ENCODE measurements at places on chromosomes 5 and 9.

GRCh38 chr5:65506961-65507360 is 25.2 kb upstream of the ADAMTS6 start:
- no peak for DNase-seq

DNA sequence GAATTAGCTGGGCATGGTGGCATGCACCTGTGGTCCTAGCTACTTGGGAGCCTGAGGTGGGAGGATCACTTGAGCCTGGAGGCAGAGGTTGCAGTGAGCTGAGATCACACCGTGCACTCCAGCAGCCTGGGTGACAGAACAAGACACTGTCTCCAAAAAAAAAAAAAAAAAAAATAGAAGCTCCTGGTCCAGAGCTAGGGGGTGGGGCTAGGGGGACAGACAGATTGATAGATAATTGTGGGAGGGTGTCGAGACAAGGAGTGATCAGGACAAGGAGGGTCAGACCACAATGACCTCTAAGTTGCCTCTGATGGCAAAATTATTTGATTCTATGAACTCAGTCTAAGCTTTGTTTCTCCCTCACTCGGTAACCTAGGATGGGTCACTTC is 6.6 kb upstream of the PHF19 start:
- DNase-seq: no peak

DNA sequence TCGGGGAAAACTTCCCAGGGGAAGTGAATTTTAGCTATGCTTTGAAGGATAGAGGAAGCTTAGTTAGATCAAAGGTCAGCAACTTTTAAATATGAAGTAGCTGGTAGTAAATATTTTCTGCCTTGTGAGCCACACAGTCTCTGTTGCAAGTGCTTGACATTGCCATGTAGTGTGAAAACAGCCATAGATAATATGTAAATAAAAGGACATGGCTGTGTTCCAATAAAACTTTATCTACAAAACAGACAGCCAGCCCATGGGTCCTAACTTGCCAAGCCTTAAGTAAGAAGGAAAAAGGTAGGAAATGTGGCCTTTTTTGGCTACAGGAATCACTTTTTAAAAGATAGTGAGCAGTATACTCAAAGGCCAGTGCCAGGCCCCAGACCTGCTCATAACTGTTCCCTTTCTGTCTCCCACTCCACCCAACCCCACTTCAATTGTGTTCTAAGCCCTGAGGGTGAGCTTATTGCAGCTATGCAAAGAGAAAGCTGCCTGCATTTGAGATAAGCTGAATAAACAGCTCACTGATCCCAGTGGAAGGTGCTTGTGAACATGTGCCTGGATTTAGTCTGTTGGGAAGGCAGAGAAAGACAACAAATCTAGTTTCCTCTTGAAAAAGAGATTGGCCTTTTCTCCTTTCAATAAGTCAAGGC is 113.0 kb upstream of the TRIM32 start:
- no peak for DNase-seq

- DNase-seq: no peak
These were observed 19.7 kb upstream of the GAS1 start for GRCh38 chr9:86966852-86967511.

GRCh38 chr9:130220352-130220751 is 45.2 kb upstream of the HMCN2 start:
- DNase-seq: no peak

DNA sequence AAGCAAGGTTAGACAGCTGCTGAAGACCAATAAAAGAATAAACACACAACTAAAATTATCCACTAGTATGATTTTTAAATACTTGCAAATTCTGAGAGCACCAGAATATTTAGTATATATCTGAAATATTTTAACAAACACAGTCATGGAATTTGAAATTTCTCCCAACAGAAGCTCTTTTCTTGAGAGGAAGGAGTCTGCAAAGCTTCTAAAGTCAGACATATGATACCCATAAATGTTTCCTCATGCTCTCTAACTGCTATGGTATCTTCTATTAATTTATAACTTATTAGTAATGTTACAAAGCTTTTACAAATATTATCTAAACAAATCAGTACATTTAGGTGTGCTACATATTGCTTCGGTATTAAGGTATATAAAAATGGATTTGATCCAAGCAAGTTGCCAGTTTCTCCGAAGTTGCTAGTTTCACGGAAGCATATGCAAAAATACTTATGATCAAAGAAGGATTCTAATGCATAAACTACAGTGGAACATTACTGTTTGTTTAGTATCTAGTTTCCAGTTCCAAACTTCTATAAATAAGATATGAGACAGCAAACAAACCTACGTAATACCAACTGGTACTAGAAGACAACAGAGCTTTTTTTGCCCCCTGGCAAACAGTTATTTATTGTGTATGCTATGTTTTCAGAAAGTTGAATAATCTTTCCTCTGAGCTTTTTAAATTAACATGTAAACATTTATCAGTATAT is 22.0 kb downstream of the FNIP1 start:
- DNase-seq: no peak

DNA sequence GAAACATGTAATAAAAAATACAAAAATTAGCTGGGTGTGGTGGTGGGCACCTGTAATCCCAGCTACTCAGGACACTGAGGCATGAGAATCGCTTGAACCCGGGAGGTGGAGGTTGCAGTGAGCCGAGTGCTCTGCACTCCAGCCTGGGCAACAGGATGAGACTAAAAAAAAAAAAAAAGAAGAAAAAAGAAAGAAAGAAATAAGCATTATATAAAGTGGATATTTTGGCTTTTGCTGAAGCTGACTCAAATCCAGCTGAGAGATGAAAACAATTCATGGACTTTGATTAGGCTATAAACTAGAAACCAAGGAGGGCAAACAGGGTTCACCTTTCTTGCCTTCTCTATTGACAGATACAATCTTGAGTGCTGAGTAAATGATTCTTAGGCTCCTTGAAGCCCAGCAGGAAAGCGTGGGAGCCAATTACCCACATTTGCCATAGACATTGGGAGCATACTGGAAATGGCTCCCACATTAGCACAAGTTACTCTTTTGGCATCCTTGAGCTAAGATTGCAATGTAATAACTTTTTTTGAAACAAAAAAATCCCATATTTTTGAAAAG is 2.4 kb upstream of the BTF3 start:
- DNase-seq: no peak

- no peak for DNase-seq
These were observed 57.4 kb upstream of the ANGPTL2 start for GRCh38 chr9:127179633-127180441.

GRCh38 chr9:123373946-123374345 is 17.9 kb downstream of the CRB2 start:
- no peak for DNase-seq

- DNase-seq: no peak
These were observed 41.0 kb upstream of the SLC36A1 start for GRCh38 chr5:151406322-151406947.

DNA sequence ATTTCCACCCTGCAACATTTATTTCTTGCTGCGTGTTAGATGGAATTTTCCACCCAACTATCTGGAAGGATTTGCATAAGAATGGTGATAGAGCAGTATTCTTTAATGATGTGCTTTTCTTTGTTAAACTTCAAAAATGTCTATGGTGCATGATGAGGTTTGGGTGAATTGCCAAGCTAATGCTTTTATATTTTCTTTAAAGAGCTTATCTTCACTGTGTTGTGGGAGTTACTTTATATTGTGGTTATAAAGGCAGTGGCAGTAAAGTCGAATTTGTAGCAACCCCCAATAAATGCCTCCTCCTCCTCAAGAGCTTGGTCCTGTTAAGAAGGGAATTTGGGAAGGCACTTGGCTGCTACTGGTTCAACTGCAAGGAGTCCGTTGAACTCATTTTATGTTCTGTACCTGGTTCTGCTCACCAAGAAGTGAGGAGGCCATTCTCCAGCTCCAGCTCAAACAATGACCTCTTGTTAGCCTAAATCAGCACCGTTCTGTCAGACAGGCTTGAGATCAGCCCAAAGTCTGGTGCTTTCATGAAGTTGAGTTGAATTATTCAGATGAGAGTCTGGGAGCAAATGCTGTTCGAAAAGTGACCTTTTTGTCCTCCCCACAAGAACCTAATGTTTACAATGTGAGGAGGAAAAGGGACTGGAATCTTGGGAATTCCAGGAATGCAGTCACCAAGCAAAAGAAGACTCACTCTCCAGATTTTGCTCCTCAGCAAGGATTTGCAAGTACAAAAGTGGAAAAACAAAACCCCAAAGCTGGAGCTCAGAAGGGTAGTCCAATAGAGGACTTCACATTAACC is 217.0 kb downstream of the TMEM38B start:
- no peak for DNase-seq

DNA sequence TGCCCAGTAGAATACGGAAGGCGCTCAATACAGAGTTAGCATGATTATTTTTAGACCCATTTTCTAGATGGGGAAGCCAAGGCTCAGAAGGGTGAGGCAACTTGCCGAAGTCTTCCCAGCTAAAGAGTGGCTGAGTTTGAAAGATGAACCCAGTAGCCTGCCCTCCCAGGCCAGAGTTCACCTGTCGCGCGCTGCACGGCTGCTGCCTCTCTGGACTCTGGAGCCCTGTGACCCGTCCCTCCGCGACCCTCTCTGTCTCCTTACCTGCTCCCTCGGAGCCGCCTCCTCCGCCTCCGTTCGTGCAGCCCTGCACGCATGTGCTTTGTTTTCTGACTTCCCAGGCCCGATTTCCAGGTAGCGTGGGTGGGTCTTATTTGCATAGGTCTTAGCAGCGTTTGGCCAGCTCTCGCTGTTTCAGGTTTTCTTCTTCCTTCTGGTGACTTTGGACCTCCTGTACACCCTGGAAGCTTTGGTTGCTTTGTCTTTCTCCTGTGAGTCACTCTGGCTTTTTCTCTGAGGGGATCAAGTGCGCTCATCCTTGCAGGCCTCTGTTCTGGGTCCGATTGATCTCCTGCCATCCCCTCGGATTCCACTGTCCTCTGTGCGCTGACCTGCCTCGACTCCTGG is at the start of gene RNF183:
TSS of gene RNF183 (minus strand) at position 585 of the 627 bp plus-strand sequence. CDS start 5,192 bp downstream, outside the sequence.
- no peak for DNase-seq
